NCI-H526 (cell line): ENCODE measurements at places on chromosomes 5 and 9.

GRCh38 chr9:98552331-98552730 lies 156.4 kb downstream of the GABBR2 start:
- DNase-seq = no peak

DNA sequence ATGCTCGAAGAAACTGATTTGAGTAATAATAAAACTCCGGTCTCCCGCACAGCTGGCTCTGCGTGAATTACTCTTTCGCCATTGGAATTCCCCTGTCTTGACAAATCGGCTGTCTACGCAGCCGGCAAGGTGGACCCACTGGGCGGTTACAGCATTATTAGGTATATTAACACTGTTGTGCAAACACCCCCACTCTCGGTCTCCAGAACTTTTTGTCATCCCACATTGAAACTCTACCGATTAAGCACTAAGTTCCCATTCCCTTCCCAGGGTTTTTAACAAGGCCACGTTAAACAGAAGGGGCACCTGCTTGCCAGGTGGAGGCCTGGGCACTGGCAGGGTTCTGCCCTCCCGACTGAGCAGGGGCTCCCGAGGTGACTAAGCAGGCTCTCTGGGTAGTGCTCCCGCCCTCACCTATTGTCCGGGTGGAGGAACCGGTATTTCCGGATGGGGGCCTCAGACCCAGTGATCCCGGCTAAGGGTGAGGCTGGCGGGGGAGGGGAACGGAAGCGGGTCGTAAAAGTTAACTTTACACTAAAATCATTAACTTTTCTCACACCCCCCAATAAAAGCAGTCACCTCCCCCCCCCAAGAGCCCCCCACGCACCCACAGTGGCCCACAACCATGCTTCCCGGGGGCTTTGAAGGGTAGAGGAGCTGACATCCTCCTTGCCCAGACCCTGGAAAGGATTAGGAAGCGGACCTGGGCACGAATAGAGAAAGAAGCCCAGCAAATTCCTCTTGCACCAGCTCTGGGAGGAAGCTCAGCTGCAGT lies 53.5 kb upstream of the TJP2 start:
- peak; percentile 72 for DNase-seq

DNA sequence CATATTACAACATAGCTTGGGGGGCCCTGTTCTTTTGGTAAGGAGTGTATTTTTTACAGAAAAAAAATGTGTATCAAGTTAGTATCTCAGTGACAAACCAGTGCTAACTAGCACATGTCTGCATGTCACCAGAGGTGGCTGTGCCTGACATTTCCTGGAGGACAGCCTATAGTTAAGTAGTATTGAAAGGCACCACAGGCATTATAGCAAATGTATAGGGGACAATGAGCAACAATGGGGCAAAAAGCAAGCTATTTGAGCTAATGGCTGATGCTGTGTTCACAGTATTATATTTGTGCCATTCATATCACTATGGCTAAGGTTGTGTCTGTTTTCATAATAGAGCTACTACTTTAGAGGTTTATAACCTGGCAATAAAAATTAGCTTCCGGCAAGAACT lies 1644.0 kb downstream of the MAT2B start:
- no peak for DNase-seq

DNA sequence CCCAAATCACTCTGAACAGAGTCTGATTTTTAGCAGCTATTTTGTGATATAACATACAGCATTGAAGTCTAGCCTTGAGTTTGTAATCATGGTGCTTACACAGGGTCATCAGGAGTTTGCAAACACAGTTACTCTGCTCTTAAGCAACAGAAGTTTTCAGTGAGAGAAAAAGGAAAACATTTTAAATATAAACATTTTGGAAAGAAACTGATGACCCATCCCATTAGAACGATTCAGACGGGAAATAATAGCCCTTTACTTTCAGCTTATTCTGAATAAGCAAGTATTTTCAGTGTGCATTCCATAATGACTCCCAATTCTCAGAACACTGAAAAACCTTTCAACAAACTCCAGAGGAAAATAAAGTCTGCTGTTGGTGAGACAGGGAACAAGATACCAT lies 46.7 kb upstream of the TMC1 start:
- DNase-seq = no peak

GRCh38 chr5:93570294-93571113 lies 10.5 kb downstream of the NR2F1-AS1 start:
- DNase-seq = no peak

DNA sequence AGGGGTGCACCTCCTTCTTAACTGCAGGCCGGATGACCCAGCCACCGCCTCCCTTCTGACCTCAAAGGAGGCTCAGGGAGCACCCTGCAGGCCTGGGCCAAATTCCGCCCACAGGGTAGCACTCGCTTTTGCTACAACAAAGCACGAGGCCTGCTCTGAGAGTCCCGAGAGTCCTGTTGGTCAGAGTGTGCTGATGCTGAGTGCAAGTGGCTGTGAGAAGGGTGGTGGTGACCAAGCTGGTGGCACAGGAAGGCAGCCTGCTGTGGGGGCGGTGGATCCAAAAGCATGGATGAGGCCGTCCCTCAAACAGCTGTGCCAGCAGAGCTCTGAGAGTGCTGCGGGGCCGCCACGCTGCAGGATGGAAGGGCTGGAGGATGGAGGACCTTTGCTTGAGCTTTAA lies 101.8 kb downstream of the AK8 start:
- DNase-seq = no peak

DNA sequence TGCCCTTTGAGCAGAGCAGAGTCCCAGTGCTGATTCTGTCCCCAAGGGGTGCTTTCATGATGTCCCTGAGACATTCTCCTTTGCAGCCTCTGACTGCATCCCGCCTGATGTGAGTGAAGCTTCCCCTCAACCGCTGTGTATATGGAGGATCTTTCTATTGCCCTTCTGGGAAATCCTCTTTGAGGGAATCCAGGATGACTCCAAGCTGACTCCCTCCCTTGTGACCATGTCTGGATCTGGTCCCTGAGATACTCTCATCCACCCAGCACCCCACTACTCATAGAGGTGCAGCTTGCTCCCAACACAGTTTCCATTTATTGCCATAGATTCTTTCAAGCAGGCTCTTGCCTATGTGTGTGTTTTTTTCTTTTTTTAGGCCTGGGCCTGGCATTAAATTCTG lies 216.5 kb downstream of the SEC61B start:
- DNase-seq = no peak

DNA sequence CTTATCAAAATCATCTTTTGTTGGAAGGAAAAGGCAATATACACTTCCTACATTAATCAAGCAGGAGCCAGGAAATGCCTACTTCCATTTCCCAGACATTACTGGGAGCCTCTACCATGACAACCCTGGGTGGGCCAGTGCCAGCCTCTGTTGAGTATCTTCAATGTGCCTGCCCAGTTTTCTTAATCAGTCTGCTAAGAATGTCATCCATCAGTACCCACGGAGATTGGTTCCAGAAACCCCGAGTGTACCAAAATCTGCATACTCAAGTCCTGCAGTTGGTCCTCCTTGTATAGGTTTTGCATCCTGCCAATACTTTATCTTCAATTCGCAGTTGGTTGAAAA lies 82.4 kb downstream of the MARCHF3 start:
- DNase-seq = no peak

- no peak for DNase-seq
Observed at GRCh38 chr5:100758306-100758705, 144.8 kb downstream of the ST8SIA4 start.

- DNase-seq = peak; percentile 56
Observed at GRCh38 chr5:144183254-144183889, 12.7 kb downstream of the KCTD16 start.

- DNase-seq = no peak
Observed at GRCh38 chr9:87062746-87063145, 115.4 kb upstream of the GAS1 start.
